ENCODE measurements at places on chromosomes 7 and 10. TPM values are rescaled to one million over a fixed set of nuclear protein-coding genes. Genes with fewer than 3 reads are reported as not detected.

DNA sequence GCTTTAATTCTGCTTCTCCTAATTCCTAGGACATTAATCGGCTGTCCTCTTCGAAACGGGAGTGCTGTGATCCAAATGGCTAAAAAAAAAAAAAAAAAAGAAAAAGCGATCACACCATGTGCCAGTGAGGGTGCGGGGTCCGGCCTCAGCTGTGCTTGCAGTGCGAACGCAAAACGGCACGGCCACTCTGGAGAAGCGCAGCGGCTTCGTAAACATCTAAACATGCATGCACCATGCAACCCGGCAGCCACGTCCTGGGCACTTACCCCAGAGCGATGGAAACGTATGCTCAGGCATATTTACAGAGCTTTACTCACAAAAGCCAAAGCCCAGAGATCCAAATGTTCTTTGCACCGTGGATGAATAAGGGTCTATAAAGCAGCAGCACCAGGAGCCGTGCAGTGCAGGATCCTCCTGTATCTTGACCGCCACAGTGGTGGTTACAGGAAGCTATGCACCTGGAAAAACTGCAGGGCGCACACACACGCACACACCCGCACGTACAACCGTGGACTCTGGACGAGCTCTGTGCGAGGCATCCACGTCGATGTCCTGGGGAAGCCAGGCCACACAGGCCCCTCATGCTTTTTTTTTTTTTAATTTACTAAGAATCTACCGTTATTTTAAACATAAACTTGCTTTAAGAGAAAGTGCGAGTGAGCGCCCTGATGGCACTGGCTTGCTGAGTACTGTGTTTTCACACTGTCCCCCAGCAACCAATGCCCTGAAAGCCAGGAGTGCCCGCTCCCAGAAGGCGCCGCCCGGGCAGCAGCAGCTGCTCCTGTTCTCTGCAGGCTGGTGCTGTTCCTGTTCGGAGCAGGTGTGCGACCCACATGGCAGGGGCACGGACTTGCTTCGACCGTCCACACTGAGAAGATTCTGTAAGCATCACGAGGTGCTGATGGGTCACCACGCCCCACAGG is 25.0 kb downstream of the GPER1 start:
- ATAC-seq, result peak; percentile 15

Gene RPA3
- 28.5 TPM for total RNA-seq

Gene CYP2C19
- total RNA-seq, result 1.4 TPM

DNA sequence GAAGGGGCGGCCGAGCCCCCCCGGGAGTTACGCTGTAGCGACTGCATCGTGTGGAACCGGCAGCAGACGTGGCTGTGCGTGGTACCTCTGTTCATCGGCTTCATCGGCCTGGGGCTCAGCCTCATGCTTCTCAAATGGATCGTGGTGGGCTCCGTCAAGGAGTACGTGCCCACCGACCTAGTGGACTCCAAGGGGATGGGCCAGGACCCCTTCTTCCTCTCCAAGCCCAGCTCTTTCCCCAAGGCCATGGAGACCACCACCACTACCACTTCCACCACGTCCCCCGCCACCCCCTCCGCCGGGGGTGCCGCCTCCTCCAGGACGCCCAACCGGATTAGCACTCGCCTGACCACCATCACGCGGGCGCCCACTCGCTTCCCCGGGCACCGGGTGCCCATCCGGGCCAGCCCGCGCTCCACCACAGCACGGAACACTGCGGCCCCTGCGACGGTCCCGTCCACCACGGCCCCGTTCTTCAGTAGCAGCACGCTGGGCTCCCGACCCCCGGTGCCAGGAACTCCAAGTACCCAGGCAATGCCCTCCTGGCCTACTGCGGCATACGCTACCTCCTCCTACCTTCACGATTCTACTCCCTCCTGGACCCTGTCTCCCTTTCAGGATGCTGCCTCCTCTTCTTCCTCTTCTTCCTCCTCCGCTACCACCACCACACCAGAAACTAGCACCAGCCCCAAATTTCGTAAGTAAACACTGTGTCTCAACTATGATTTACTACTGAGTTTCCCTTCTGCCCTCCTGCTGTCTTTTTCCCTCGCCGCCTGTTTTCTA is 666 bp downstream of the NRG3 start:
- no peak for ATAC-seq

Gene GPR15LG
- 404 TPM for total RNA-seq

GRCh38 chr10:124164264-124164663 is 70.9 kb upstream of the CHST15 start:
- no peak for ATAC-seq

Measured in esophagus mucosa (tissue), 1 donor.